Stimulated activated CD4-positive, alpha-beta T cell treated with anti-CD3 and anti-CD28 coated beads, Interleukin-2, amount 100 ng/mL, for 24 hours (primary cell): ENCODE measurements at places on chromosomes 5 and 9.
A peak's percentile ranks its signal among the peaks of the same experiment; 100 is the strongest.

DNA sequence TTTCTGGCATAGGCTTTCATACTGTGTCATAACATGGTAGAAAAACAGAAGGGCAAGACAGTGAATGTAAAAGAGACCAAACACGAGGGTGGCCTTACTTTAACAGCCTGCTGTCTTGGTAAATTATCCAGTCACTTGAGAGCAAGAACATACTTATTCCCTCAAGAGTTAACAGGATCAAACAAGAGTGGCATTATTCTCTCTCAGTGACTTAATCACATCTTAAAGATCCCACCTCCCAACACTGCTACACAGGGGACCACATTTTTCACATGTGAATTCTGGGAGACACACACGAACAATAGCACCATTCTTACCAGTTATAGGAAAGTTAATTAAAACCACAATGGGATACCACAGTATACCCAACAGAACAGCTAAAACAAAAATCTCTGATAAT lies 898.0 kb upstream of the C9orf72 start:
- no peak for DNase-seq

- DNase-seq = no peak
Measured at GRCh38 chr5:57276353-57276752, 102.5 kb downstream of the GPBP1 start.

DNA sequence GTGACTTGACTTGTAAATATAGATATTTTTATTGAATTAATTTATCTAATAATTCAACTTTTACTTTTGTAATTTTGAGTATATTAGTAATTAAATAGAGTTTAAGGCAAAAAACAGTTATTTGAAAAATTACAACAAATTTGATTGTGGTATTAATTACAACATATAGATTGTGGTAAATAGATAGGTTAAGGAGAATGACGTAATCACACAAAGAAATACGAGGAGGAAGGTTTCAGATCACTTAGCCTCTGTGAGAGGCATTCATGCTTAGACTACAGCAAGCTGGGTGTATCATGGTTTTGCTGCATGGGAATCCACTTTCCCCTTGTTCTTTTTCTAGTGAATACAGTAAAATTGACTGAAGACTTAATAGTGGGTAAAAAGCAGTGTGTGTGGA lies 878.4 kb upstream of the EDIL3 start:
- no peak for DNase-seq

GRCh38 chr9:120348951-120349429 lies 231.0 kb downstream of the CDK5RAP2 start:
- no peak for DNase-seq

GRCh38 chr5:34603378-34603777 lies 52.8 kb upstream of the RAI14 start:
- no peak for DNase-seq

DNA sequence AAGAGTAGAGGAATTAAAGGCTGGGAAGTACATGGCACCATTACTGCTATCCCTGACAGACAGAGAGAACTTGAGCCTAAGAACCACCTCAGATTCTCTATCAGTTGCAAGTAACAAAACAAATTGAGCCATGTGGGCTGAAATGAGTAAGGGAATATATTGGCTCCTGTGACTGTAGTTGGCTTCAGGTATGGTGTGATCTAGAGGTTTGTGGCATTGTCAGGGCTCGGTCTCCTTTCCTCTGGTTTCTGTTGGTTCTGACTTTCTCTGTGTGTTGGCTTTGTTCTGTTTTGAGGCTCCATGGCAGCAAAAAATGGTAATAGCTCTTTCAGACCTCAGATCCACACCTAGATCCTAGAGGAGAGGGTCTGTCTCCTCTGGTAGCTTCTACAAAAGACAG lies 5.7 kb downstream of the GALNT10 start:
- no peak for DNase-seq

DNA sequence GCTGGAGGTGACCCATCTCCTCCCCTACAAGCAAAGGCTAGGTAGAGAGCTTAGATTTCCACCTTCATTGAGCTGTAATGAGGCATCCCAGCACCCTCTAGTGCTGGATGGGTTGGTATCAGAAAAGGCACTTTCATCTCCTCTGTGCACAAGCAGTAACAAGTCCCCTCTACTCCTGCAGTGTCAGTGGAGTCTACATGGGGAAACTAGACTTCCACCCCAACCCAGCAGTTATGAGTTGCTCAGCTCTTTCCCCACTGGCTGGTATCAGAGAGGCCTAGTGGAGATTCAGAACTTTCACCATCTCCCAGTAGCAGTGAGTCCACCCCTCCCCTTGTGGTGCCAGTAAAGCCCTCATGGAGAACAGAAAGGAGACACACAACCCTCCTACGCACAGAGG lies 17.9 kb downstream of the FCN1 start:
- no peak for DNase-seq

- DNase-seq = no peak
Measured at GRCh38 chr5:95216136-95216955, 68.5 kb downstream of the MCTP1 start.

DNA sequence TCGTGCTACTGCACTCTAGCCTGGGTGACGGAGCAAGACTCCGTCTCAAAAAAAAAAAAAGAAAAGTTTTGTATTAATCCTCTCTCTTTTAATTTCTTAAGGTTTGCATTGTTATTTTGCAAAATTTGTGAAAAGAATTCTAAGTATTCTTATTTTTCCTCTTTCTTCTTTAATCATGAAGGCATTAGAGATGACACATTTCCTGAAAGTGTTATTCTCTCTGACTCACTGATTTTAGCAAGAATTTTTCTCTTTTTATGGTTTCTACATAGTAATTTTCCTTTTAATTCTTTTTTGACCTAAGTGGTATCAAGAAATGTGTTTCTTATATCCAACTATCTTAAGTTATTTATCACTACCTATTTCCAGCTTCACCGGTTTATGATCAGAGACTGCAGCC lies 78.0 kb downstream of the NSUN2 start:
- DNase-seq = no peak

DNA sequence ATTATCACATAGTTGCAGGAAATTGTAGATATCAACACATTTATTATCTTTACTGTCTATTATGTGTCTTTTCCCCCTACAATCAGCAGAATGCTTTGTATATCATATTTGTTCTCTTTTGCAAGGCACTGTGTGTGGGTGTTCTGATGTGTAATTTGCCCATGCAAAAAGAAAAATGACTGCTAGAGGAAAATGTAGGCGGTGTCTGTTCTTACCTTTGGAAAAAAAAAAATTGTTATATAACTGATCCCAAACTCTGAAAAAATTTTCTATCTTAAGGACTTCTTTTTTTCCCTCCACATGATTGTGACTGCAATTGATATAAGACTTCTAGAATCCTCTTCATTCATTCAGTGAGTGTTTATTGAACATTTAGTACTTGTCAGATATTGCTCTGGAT lies 24.5 kb downstream of the MRPS30 start:
- DNase-seq = no peak

DNA sequence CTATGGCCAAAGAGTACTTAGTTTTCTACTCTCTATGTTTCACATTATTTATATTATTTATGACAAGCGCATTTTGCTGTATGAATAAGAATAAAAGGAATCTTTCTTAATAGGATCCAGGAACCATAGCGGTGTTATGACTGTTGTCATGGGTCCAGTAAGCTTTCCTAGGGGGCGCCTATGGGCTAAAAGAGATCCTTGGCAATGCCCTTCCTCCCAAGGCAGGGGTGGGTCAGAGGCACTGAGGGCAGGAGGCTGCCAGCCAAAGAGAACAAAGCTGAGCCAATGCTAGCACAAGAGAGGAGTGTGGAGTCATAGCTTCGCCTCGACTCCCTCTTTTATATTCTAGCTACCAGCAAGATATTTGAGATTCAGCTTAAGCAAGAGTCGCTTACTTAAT lies 98.4 kb upstream of the GNAQ start:
- DNase-seq = no peak

DNA sequence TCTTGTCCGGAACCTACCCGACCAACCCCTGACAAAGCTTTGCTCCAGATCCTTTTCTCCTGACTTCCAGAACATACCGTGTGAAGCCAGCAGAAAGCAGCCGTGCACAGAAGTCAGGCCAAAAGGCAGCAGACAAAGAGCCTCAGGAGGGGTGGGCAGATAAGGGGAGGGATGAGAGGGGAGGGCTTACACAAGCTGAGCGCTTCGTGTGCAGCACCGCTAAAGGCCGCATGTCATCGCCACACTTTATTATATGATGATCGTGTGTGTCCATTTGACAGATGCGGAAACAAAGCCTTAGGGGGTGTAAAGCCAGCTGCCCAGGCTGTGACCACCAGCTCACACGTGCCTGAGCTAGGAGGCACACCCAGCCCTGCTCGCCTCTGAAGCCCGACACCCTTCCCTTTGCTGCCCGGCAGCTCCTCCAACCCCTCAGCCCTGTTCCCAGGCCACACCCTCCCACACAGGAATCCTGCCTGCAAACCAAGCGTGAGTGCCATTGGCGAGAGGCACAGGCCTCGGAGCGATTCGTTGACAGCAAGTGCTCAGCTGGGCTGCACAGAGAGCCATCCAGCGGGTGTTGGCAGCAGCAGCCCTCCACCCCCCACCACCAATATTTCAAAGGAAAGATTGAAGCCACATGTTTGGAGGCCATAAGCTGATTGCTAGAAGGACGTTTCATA lies 170.5 kb upstream of the SMIM23 start:
- DNase-seq = no peak

GRCh38 chr9:77901018-77901417 lies 130.6 kb downstream of the GNAQ start:
- DNase-seq = no peak

- no peak for DNase-seq
Measured at GRCh38 chr5:113020461-113021273, 44.1 kb downstream of the DCP2 start.

DNA sequence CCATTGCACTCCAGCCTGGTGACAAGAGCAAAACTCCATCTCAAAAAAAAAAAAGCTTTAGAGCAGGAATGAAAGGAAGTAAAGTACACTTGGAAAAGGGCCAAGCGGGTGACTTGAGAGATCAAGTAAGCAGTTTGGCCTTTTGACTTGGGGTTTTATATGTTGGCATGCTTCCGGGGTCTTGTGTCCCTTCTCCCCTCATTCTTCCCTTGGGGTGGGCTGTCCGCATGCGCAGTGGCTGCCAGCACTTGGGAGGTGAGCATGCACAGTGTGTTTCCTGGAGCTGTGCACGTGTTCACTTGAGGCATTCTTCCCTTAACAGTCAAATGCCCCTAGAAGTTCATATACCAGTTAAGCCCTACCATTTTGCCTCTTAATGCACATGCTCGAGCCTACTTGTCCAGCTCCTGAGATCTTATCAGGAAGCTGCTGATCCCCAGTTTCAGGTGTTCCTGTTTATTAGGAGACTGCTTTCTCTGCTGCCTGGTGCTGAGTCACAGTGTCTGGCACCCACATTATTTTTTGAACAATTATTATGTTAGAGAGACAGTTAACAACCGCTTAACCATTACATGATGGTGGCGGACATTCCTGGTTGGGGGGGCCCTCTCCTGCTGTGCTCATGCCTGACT lies 32.6 kb upstream of the PRRC2B start:
- DNase-seq = peak; percentile 39

- no peak for DNase-seq
Measured at GRCh38 chr9:120659676-120660075, 54.6 kb downstream of the MEGF9 start.

DNA sequence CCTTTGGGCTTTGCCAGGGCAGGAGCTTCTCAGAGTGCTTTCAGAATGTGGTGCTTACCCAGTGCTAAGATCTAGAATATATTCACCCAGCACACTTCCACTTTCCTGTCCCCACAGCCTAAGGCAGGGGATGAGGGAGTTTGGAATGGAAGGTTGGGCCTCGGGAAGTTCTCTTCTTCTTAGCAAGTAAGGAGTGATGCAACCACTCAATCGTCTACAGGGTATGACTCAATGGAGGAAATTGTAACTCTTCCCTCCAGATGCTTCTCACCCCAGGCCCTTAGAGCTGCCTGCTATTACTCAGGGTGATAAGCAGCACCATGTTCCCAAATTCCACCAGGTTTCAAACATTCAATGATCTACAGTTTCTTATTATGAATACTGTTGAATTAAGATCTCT lies 30.8 kb upstream of the AGGF1 start:
- DNase-seq = no peak

DNA sequence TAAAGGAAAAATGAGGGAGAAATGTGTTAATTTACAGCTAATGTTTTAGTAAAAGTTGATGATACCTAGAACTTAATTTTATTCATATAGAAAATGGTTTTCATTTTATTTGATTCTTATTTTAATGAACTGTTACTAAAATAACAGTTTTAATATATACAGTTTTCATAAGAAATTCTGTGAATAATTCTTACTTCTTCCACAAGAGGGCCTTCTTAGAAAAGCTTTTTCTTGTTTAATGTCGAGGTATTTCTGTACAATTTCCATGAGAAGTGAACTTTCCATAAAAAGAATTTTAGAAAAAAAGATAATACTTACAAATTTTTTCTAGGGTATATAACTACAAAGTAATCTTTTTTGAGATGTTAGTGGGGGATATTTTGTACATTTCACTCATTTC lies 73.9 kb downstream of the KLF9 start:
- no peak for DNase-seq

GRCh38 chr9:37329576-37329975 lies 92.9 kb upstream of the GRHPR start:
- no peak for DNase-seq

- DNase-seq = no peak
Measured at GRCh38 chr9:113504725-113505590, 41.4 kb downstream of the RGS3 start.

GRCh38 chr5:148740966-148741742 lies 85.3 kb upstream of the ADRB2 start:
- DNase-seq = no peak

GRCh38 chr5:172903790-172904189 lies 55.4 kb upstream of the RPL26L1 start:
- no peak for DNase-seq

DNA sequence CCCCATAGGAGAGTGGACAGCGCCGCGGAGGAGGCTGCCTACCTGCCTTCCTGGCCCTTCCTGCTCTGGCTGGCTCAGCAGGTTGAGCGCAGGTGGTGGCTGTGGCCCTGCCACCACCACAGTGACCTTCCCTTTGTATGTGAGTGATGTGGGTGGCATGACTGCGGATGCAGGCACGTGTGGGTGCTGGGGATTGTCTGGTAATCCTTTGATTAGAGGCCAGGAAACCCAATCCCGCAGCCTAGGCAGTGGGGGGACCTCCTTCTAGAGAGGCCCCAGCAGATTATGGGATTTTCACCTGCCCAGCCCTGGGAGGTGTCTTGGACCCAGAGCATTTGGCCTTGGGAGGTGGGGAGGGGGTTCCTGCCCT lies 16.5 kb downstream of the RXRA start:
- DNase-seq = no peak

DNA sequence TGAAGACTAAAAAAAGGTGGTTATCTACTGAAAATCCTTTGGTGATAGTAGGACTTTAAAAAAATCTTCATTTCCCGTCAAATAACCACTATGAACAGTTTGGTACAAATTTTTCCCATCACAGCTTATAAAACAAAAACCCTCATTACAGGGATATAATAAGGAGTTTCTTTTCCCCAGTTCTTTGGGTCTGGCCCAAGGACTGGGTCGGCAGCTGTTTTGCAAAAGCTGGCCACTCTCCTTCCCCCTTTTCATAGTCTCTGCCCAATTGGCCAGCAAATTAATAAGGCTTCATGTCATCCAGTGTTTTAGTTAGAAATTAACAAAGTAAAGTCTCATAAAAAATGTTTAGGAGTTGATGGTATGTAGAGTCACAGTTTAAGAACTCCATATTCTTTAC lies 47.0 kb upstream of the PDE8B start:
- no peak for DNase-seq

- no peak for DNase-seq
Measured at GRCh38 chr5:76425928-76426804, 23.1 kb downstream of the IQGAP2 start.
